ENCODE measurements at places on chromosomes 5 and 9.
A peak's percentile ranks its signal among the peaks of the same experiment; 100 is the strongest.

DNA sequence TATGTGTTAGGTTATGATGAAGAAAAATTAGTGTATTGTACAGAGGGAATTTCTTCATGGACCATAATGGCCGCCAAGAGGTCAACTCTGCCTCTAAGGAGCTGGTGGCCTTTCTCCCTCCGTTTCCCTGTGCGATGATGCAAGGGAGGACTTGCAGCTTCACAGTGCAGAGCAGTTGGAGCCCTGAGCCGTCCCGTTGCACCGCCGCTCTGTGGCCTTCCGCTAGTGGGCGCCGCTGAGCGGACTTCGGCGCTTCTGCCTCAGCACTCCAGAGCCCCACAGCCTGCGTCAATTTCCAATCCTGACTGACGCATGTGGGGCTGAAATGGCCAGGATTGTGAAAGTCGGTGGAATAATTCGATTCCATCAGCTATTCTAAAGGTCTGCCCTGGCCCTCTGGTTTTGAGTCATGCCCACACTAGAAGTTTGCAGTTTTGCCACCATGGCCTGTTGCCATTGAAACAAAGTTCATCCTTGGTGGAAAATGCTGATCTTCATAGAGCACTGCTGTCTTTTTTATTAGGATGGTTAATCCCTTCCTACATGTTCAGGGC is 22.7 kb upstream of the LECT2 start:
- peak; percentile 58 for DNase-seq

DNA sequence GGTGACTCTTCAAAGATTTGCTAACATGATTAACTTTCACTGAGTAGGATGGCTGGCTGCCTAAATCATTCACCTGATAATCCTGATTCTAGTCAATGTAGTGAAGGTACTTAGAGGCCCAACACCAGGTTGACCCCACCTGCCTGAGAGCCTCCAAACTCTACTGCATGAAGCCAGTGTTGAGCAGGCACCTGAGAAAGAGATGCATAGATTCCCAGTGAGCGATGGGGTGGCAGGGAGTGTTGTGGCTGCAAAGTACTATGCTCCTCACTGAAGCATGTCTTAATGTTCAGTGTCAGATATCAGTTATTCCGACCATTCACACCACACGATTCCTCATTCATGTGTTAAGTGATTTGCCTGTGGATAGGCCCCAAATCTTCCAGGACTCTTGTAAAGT is 804.4 kb downstream of the TLE4 start:
- DNase-seq, result no peak

GRCh38 chr5:20678814-20679298 is 690.9 kb upstream of the CDH18 start:
- DNase-seq, result no peak

DNA sequence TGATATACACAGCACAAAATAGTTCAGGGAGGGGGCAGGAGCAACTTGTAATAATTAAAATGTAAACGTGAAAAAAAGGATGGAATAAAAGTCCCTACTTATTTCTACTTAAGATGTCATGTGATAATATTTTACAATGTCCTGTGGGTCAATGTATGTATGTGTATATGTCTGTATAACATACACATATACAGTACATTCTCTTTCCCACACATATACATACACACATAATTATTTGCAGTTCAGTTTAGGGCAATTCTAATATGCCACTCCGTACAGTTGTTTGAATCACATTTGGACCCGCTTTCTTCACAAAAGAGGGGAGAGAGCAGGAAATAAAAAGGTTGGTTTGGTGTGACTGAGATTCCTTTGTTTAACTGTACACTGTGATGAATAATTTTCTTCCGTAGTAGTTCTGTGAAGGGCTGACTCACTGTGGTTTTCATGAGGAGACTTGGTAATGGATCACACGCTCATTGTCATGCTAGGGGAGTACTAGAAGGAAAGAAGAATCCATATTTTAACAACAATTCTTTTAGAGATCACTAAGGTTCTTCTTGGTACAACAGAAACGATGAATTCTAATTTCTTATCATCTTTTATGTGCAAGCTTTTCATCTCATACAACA is 26.2 kb upstream of the ACOT12 start:
- no peak for DNase-seq

GRCh38 chr9:86324901-86325300 is 29.3 kb downstream of the TUT7 start:
- no peak for DNase-seq

- DNase-seq, result no peak
Observed at GRCh38 chr5:50923768-50924494, 257.5 kb downstream of the PARP8 start.

DNA sequence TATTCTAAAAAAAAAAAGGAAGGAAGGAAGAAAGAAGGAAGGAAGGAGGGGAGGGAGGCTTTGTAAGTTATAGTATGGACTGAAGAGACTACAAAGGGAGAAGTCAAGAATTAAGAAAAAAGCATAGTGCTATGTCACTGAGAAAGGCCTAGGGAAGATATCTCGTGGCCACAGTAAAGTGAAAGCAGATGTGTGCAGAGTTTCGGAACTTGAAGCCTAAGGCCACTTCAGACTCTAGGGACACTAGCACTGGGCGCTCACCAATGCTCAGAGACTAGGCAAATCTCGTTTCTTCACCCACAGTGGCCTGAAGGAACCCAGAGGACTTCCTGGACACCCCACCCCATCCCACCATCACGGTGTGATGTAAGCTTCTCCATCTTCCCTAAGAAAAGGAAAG is 181.4 kb upstream of the TRPM3 start:
- no peak for DNase-seq

DNA sequence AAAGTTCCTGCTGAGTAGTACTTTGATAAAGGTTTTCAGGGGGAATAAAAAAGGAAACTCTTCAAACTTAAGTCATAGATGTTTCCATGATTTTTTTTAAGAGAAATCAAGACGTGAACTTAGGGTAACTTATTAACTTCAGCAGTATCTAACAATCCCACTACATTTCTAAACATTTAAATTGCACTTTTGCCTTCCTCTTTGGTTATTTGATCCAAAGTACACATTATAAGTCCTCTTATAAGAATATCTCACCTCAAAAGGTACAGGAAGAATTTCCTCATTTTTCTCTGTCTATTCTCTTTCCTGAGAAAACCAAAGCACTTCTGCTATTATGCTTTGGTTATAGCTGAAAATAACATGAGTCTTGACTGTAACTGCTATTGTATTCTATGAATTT is 7.9 kb downstream of the PTPRD start:
- no peak for DNase-seq

- DNase-seq, result no peak
Observed at GRCh38 chr9:113588242-113588810, 124.8 kb downstream of the RGS3 start.

GRCh38 chr9:91629718-91630117 is 206.1 kb upstream of the NFIL3 start:
- DNase-seq, result no peak

GRCh38 chr9:130023144-130023787 is 19.7 kb downstream of the FNBP1 start:
- peak; percentile 46 for DNase-seq

GRCh38 chr5:151480384-151481293 is 33.2 kb downstream of the SLC36A1 start:
- DNase-seq, result no peak

DNA sequence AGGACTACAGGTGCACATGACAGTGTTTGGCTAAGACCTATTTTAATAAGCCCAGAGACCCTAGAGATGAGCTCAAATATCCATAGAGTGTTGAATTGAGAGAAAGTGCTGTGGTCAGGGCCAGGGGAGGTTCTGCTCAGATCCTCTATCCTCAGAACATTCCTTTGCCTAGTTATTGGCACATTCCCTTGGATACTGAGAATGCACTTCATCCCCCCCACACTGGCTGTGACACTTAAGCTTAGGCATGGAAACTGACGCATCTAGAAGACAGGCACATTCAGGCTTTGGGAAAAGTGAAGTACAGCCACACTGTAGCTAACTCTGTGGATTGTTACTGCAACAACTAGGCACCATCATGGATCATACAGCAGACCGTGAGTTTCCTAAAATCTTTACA is 27.1 kb upstream of the RASGRF2 start:
- DNase-seq, result no peak

DNA sequence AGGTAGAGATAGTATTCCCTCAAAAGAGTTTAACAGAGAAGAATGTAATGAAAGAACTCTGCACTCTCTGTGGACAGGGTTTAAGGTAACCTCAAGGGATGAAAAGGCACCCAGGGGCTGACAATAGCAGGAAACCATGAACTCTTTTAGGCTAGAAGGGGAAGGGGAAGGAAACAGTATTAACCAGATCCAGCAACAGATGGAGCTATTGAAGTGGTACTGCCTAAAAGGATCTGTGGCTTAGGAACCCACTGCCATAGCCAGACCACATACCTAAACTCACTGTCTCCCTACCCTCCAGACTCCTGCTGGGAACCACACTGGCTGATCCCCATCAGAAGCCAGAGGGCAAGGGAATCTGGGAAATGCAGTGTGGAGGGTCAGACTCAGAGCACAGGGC is 35.5 kb downstream of the PLGRKT start:
- DNase-seq, result no peak

GRCh38 chr9:91359083-91359482 is 2.6 kb downstream of the AUH start:
- no peak for DNase-seq

- DNase-seq, result no peak
Observed at GRCh38 chr5:133977161-133977787, 8.8 kb upstream of the C5orf15 start.

Measured in CD4-positive, alpha-beta T cell treated with Interferon alpha-2 for 1 hour (primary cell).